ENCODE measurements at places on chromosomes 6 and 20. TPM values are rescaled to one million over a fixed set of nuclear protein-coding genes. Genes with fewer than 3 reads are reported as not detected.

NRSN2 gene
- 38.2 TPM for total RNA-seq

DBNDD2 gene
- 3.3 TPM for total RNA-seq

MRAP2 gene
- total RNA-seq = 7.0 TPM

COL9A3 gene
- total RNA-seq = not detected

RBPJL gene
- not detected for total RNA-seq

Measured in myocyte (in vitro differentiated cells).